DMS153 (cell line): ENCODE measurements at places on chromosomes 5 and 9.

GRCh38 chr9:89436963-89437625 lies 60.8 kb downstream of the SEMA4D start:
- peak; percentile 90 for DNase-seq

- no peak for DNase-seq
Measured at GRCh38 chr5:124043456-124043855, 531.5 kb downstream of the CSNK1G3 start.

DNA sequence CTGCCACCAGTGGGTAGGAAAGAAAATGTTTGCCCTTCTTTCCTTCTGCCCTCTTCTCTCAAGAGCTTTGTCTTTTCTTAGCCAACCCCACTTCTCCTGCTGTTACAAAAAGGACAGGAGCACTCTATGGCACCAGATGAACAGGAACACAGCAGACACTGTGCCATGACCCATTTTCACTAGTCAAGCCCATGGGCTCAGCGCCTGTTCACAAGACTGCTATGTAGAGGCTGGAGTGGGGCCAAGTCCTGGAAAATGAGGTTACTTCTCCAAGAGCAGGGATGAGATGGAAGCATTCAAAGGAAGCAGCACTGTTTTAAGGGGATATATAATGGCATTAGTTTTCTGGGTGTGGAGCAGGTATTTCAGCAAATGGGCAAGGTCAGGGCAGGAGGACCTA lies 46.8 kb upstream of the GRAMD2B start:
- DNase-seq = no peak

GRCh38 chr9:104094534-104095015 lies 466 bp downstream of the SMC2 start:
- DNase-seq = peak; percentile 37

DNA sequence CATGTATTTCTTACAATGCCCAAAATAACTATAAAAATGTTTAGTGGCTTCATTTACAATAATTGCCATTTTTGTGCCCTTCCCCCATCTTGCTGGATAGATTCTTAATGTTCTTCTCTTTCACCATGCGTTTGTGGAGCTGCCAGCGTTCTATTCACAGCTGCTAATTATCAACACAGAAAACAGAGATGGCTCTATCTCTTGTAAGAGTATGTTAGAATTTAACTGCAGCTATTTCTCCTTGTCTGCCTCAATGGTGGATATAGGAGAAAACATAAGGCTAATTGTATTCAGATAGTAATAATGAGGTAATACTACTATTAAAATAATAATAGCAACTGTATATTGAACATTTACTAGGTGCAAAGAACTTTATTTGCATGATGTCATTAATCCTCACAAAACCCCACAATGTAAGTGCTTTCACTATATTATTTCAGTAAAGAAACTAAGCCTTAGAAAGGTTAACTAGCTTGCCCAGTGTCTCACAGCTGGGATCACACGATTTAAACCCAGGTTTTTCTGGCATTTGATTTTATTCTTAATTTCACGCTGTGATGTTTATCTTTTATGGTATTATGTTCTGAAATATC lies 50.1 kb downstream of the JAKMIP2 start:
- no peak for DNase-seq
